ENCODE measurements at places on chromosomes 6 and 20.

DNA sequence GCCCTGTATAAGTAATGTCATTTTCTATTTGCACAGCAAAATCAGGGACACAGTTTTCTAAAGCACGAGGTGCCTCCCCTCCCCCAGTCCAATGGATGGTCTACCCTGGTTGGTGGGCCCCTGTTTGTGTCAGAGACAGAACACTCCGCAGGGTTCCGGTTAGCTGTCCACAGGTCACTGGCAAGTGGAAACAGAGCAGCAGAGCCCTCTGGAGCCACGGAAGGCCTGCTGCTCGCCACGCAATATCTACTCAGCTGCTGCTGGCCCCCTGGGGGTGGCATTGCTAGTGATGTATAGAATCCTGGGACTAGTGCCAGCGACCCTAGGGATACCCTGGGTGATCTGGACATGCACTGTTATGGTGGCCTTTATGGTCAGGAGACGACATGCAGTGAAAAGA, 50.4 kb downstream of the RIN2 start:
- no peak for DNase-seq

DNA sequence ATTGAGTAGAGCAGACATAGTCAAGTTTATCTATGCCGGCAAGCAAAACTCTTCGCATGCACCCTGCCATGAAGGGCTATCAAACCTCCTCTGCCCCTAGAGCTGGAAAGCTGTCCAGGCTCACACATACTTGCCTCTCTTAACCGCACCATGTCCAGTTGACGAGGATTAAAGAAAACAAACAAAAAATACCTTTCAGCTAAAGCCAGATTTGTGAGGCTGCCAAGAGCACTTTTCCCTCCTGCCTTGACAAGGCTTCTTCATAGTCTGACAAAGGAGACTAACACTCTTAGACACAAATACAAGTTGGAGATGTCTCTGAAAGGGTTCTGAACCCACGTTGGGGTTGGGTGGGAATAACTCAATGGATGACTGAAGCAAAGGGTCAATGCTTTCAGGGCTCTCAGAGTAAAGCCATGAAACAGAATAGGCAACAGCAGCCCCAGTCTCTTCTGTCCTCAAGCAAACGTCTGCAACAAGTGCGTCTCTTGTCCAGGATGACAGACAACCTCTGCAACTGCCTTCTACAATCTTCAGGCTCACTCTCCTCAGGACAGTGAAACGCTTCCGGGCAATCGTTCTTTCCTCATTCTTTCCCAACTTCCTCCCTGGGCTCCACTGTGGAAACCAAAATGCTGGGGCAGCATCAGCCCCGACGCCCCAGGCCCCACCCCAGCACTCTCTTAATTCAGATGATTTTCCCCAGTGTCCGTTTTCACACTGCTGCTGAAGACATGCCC, 57.8 kb downstream of the AGPAT4 start:
- DNase-seq = no peak

- DNase-seq = no peak
Measured at GRCh38 chr6:161437851-161438250, 164.0 kb upstream of the AGPAT4 start.

GRCh38 chr6:137002505-137002904, 42.3 kb downstream of the IL20RA start:
- DNase-seq = no peak

DNA sequence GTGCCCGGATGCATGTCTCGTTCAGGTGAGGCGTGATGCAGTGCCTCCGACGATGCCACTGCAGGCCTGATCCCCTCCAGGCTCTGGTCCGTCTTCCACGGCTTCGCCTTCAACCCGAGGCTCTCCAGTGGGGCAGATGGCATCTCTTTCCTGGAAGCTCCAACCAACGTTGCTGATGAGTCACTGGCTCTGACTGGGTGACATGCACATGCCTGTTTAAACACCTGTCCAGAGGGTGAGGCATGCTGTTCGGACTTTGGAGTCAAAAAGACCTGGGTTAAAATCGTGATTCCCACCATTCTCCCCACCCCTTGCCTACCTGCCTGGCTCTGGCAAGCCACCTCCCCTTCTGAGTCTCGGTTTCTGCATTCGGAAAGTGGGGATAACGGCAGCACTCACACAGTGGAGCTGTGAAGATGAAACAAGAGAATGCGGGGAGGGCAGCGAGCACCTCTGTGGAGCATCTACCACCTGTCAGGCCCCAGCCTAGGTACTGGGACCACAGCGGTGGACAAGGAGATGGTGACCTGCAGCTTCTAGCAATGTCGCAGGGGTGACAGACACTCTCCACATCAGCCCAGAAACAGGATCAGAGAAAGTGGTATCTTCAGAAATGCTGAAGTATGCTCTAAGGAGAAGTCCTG, 8.5 kb upstream of the EDN3 start:
- no peak for DNase-seq

GRCh38 chr6:156029286-156029985, 573.8 kb upstream of the NOX3 start:
- DNase-seq = no peak

GRCh38 chr6:124470803-124471202, 491.4 kb upstream of the RNF217 start:
- no peak for DNase-seq

DNA sequence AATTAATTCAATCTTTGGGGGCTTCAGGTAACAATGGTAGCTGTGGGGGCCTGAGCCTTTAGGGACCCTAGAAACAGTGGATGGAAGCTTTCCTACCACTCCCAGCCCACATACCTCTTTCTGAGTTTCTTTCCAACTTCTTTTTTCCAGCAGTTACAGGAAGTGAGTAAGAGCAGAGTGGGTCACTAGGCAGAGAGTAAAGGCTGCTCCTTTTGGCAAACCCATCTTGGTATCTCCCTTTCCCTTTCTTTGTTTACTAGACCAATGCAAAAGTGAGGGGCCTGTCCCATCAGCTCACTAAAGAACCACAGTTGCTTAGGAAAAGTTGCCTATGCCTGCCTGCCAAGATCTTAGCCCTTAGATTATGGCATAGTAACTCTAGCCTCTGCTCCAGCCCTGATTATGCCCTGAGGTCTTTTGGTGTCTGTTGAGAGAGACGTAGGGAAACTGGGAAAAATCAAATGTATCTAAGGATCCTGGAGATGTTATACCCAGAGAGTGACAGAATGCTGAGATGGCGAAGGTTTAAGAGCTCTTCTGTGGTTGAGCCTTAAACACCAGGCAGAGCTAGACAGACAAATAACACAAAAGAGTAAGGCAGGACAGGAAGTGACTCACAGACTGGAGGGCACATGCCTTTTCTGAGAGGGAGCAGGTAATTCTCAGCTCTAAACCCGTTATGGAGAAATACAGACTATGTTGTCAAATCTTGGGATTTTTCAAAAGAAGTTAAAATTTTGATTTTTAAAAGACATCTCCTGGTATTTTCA, 31.3 kb downstream of the TRMT6 start:
- DNase-seq = peak; percentile 36

DNA sequence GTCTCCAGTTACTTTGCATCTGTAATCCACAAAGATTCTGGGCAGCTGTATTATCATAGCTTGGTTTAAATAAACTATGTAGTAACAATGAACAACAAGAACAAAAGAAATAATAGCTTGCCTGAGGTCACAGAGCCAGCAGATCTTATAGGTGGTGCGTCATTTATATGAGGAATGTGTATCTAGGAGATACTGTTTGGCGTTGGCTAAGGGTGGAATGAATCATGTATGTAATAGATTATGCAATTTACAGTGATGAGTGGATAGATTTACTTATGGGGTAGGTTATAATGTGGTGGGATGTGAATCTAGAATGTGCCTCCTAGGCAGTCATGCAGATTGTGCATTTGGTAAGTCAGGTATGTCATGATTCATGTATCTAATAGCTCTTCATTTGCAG, 42.8 kb downstream of the HNF4A start:
- DNase-seq = no peak

- no peak for DNase-seq
Measured at GRCh38 chr6:20467437-20467836, 65.8 kb downstream of the E2F3 start.

- DNase-seq = no peak
Measured at GRCh38 chr6:13794184-13794583, 20.2 kb downstream of the MCUR1 start.

GRCh38 chr20:61288331-61288784, 36.3 kb downstream of the CDH4 start:
- no peak for DNase-seq

DNA sequence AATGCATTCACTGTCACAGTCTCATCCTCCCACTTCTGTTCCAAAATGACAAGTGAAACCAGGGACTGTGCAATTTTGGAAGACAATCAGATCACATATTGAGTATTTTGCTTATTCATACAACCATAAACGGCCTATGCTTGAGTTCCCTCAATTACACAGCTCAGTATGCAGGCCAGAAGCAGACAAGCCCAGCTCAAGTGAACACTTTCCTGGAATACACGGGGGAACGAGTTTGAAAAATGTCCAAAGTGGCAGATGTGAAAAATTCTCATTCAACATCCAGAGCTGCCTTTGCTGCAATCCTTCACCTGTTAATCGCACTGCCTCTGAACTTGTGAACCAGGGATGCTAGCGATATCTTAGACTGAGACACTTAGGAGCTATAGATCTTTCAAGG, 190.2 kb downstream of the COL9A1 start:
- DNase-seq = no peak

DNA sequence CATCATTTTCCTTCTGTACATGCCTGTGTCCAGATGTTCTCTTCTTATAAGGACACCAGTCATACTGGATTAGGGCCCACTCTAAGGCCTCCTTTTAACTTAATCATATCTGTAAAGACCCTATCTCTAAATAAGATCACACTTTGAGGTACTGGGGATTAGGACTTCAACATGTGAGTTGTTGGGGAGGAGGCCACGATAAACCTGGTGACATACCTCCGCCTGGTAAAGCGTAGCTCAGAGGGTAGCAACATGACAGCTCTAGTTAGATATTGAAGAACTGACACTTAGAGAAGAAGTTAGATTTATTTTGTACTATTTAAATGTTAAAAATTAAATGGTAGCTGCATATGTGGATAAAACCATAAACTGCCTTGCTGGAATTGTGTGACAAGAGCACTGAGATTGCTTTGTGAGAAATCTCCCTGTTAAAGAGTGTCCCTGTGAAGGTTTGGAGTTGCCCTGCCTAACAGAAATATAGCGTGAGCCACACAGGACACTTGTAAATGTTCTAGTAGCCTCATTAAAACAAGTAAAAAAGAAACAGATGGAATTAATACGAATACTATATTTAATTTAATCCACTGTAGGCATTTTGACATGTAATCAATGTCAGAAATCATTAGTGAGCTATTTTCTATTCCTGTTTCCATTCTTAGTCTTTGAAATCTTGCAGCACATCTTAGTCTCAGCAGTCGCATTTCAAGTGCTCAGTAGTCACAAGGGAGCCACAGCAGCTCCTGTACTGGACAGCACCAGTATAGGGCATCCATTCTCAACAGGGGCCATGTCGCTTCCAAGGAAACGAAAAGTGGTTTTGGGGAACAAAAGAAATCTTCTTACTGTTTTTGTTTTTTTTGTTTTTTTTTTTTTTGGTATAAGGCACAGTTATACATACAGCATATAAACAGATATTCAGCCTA, 13.4 kb downstream of the PLCB1 start:
- no peak for DNase-seq

- no peak for DNase-seq
Measured at GRCh38 chr6:151215999-151216398, 23.8 kb upstream of the AKAP12 start.

- DNase-seq = no peak
Measured at GRCh38 chr6:8336406-8337057, 98.8 kb downstream of the SLC35B3 start.

DNA sequence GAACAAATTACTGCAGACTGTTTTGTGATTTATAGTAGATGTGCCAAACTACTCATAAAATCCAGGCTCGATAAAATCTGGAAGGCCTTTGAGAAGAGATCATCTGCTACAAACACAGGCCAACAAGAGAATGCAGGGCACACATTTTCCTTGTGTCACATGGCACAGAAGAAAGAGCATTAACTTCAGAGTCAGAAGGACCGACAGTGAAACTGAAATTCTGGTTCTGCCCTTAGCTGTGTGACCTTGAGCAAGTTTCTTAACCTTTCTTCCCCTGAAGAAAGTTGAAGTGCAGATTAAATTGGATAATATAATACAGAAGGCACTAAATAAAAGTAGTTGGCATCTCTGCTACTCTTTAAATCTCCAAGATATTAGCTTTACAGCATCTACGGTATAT, 338.4 kb upstream of the IRAK1BP1 start:
- DNase-seq = no peak

GRCh38 chr20:8121666-8122065, 10.4 kb upstream of the PLCB1 start:
- no peak for DNase-seq

- DNase-seq = no peak
Measured at GRCh38 chr20:33263784-33264183, 19.2 kb upstream of the BPIFB1 start.

GRCh38 chr6:136923954-136924673, 2.0 kb downstream of the SLC35D3 start:
- no peak for DNase-seq

- no peak for DNase-seq
Measured at GRCh38 chr6:43078691-43079090, 2.6 kb downstream of the PTK7 start.

DNA sequence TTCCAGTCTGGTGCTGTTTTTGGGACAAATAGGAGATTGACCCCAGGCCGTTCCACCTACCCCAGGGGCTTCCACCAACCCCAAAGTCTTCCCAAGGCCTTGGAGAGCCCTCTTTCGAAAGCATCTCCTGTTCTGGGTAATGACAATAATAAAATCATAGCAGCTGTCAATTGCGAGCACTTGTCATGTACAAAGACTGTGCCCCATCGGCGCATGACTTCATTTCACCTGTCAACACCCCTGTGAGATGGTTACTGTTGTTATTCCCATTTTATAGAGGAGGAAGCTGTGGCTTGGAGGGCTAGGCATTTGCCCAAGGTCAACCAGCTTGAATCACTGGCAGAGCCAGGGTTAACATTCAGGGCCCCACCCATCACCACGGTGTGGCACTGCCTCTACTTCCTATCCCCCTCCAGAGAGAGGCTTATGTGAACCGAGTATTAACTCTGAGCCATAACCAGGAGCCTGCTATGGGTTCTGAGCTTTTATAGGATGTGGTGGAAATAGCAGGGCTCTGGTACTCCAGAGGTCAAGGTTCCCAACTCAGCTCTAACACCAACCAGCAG, 51.2 kb downstream of the HNF4A start:
- no peak for DNase-seq

DNA sequence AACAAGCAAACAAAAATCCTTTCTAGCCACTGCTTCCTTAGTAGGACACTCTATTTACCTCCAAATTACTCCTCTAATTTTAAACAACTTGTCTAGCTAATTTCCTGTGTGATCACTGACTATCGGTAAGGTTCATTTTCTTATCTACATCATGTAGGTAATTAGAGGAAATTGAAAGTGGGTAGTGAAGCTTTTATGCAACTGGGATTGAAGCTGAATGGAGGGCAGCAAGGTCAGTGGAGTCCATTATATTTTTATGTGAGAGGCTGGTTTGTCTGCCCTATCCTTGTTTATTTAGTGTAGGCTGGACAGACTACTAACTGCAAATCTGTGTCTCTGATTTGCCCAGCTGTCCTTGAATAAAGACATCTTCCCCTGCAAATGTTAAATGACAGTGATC, 88.5 kb upstream of the SIM1 start:
- DNase-seq = no peak

All from CD4-positive, alpha-beta T cell treated with Interleukin-10 for 1 hour (primary cell).